ENCODE measurements at places on chromosomes 2 and 18.

GRCh38 chr18:45820106-45820745 is 5.2 kb upstream of the SIGLEC15 start:
- DNase-seq, result no peak

GRCh38 chr2:10650761-10651160 is 39.0 kb downstream of the NOL10 start:
- no peak for DNase-seq

DNA sequence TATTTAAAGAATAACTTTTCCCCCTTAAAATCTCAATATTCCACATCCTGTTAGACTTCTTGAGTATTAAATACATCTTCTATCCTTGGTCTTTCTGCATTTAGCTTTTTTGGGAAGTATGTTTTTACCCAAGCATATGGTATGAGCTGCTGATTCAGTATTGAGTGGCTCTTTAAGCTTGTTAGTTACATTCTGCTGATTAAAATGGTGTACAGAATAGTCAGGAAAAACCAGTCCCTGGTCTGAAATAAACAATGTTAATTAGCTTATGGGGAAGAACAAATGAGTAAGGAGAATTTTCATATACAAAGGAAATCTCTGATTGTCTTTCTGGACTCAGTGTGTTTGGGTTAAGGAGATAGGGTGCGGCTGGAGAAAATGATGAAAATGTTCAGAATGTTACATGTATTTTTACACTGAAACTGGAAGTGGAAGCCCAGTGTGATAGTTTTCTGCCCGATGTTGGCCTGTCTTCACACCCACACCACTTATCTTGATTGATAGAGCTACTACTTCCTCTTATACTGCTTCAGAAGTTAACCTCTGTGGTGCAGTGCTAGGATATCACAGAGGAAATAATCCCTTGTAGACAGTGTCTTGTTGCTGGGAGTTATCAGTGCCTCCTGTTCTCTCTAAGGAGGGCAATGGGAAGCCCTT is 84.0 kb downstream of the MSH2 start:
- DNase-seq, result no peak

GRCh38 chr2:176561706-176562105 is 292.5 kb downstream of the MTX2 start:
- DNase-seq, result no peak

GRCh38 chr2:160510617-160511016 is 17.0 kb upstream of the RBMS1 start:
- no peak for DNase-seq

DNA sequence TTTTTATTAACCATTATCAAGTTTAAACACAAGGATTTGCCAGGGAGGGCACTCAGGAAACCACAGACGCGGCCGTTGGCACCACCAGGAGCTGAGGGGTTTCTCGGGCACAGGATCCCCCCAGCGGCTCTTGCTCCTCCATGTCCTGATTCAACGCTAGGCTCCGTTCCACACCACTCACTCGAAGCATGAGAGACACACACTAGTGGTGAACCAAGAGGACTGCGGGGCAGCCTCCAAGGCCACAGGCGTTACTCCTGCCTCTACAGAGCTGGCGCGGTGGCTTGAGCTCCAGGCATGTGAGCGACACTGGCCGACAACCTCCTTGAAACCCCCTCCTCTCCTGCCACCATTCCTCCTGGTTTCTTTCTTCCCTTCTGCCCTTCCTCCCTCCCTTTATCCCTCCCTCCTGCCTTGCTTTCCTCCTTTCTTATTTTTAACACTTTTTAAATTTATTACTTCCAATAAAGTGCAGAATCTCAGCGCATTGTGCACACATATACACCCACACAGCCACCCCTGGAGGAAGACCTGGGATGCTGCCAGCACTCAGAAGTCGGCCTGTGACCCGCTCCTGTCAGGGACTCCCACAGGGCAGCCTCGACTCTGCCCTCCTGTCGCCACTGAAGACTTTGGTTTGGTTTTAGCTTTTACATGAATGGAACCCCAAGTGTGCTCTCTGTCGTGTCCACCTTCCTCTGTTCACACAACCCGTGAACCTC is 21.7 kb downstream of the COX7A2L start:
- DNase-seq, result peak; percentile 27

GRCh38 chr18:51007790-51008139 is 22.2 kb upstream of the SMAD4 start:
- no peak for DNase-seq

DNA sequence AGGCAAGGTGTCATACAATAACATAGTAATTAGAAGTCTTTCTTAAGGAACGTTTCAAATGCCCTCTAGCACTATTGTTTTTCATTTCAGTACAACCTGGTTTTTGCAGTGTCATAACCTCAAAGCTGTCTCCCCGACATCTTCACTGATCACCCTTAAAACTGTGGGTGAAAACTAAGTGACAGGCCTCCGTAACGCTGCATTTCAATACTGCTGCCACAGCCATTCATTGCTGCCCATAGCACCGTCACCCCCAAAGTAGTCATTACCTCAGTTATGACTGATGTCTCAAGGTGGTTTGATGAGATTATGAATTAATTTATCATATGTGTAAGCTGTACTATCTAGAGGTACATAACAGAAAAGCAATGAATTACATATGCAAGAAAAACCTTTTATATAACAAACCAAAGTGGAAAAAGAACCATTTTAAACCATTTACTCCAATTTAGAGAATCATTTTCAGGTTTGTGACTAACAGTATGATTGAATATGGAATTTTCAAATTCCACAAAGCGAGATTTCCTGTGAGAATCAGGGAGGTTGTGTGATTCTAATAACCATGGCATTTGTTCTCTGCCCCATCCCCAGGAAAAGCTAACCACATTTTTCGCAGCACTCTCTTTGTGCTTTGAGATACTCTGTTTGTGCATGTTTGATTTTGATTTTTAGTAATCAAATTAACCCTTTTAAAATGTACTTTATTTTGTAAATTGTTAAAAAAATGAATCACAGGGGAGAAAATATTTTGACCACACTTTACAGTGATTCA is 263.0 kb downstream of the PTGR3 start:
- no peak for DNase-seq

DNA sequence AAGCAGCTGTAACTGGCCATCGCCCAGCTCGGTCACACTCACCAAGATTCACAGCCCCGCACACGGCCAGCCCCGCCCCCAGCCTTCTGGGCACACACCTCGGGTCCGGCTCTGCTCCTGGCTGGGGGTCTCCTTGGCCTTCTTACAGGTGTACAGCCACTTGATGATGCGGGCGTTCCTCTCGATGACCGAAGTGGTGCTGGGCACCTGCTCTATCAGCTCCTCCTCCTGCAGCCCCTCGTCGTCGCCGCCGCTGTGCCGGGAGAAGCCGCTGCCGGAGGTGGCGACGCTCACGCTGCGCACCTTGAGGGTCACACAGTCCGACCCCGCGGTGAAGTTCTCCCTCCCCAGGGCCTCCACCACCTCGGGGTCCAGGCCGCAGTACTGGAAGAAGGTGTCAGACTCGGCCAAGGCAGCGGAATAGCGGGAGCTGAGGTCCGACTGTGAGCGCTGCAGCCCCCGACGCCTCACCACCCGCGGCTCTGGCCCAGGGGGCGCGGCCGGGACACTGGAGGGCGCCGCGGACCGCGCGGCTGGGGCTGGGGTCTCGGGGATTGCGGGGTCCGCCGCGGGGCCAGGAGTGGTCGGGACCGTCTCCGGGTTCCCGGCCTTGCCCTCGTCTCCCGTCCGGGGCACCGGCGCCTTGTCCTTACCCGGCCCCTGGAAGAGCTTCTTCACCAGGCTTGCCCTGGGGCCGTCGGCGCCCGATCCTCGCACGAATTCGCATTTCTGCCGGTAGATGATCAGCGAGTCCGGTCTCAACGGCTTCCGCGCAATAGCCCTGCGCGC is 769 bp downstream of the FAM110C start:
- no peak for DNase-seq

DNA sequence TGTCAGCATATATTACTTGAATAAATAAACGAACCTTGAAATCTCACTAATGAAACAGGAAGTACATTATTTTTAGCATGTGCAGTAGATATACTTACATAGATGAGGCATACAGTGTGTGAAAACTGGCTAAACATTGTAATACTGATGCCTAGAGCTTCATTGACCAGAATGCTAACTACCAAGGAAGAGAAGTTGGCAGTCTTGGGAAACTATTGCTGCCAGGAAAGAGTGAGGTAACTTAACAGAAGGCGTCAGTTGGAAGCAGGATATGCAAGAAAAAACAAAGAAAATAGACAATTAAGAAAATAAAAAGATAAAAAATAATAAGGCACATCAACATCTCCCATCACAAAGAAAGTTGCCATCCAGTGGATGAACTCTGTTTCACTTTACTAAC is 963.0 kb downstream of the TDRD15 start:
- no peak for DNase-seq

- DNase-seq, result no peak
Measured at GRCh38 chr2:47088371-47089082, 66.6 kb downstream of the STPG4 start.

DNA sequence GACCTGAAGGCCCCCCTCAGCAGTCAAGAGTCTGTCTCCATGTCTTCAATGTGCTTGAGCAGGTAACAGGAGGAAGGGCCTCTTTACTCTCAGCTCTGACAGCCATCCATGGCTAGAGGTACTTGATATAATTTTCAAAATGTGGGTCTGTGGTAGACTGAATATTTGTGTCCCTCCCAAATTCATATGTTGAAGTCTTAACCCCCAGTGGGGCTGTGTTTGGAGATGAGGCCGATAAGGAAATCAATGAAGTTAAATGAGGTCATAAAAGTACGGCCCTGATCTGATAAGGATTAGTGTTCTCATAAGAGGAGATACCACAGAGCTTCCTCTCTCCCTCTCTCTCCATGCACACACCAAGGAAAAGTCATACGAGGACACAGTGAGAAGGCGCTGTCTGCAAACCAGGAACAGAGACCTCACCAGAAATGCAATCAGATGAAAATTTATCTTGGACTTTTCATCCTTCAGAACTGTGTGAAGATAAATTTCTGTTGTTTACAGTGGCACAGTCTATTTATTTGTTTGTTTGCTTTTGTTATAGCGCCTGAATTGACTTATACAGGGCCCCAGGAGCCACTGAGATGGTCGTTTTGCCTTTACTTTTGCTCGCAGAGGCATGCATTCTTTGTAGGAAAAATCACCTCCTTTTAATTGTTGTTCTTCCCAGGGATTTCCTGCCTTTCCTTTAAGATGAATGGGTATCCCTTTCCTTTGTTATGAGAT is 274.8 kb upstream of the TRIB2 start:
- no peak for DNase-seq

DNA sequence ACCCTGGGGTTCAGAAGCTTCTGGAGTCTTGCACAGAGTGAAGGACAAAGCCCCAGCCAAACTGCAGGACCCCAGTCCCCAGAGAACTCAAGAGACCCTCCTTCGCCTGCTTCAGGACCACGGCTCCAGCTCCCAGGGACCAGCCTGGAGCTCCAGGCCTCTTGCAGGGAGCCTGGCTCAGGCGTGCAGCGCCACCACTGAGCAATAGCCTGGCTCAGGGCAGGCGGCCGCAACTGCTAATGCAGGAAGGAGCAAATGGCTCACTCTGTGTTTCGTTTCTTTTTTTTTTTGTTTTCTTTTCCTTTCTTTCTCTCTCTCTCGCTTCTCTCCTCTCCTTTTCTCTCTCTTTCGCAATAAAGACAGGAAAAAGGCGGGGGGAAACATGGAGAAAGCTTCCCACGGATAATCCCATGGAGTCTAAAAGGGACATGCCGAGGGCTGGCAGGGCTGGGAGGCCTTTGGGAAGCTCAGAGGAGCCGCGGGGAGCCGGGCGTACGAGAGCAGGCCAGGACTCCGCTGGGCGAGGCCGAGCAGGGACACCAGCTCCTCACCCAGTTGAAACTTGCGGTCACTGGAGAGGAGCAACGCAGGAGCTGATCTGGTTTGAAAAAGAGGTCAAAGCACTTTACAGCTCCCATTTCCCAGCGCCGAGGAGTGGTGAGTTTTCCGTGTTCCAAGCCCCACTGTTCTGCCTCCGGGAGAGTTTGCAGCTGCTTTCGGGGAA is 244.8 kb downstream of the TWIST2 start:
- peak; percentile 36 for DNase-seq

- no peak for DNase-seq
Measured at GRCh38 chr2:27502142-27502541, 5.5 kb downstream of the GCKR start.

DNA sequence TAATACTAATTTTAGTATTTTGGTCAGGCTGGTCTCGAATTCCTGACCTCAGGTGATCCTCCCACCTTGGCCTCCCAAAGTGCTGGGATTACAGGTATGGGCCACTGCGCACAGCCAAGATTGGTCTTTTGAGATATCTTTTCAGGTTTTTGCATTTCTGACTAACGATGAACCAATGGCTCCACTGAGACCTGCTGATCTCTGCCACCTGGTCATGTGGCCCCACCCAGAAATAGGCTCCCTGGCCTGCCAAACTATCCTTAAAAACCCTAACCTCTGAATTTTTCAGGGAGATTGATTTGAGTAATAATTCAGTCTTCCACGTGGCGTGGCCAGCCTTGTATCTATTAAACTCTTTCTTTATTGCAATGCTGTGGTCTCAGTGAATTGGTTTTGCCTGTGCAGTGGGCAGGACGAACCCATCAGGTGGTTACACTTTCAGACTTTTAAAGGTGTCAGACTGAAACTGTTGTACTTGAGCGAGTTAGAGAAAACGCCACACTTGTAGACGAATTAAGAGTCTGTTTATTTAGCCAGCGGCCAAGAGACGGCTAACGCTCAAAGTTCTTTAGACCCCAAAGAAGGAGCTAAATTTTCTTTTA is 85.8 kb upstream of the MSH6 start:
- DNase-seq, result no peak

DNA sequence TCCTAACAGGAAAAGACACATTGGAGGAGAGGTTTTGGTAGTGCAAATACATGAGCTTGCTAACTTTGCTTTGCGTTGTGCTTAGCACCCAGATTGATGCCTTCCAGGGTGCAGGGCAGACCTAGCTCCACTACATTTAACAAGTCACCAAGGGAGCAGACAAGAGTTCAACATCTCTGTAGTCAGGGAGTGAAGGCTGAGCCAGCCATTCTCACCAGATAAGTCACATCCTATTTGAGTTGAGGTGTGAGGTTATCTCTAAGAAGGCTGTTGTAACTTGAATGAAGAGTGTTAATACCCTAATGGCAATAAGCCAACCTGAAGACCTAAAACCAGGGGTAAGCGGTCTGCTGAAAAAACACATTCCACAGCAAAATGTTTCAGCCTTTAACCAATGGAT is 69.6 kb upstream of the DSEL start:
- no peak for DNase-seq

GRCh38 chr2:186220409-186220808 is 265.7 kb upstream of the ZC3H15 start:
- no peak for DNase-seq

- DNase-seq, result no peak
Measured at GRCh38 chr18:70332694-70333093, 43.8 kb downstream of the SOCS6 start.

- DNase-seq, result no peak
Measured at GRCh38 chr2:137031731-137032130, 266.4 kb downstream of the THSD7B start.

DNA sequence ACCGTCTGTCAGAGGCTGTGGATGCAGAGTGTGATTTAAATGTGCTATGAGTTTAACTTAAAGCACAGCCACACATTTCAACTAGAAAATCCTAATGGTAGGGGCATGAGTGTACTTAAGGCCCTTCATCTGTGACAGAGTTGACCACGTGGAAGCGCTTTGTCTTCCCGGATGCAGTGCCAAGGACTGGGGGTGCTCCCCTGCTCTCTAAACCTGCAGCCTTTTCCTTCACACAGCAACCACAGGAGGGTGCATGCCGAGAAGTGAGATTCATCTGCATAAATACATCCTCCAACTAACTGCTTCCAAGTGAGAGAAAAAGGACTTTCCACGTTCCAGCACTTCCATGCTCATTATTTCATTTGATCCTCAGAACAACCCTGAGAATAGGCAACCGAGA is 149.6 kb downstream of the MYT1L start:
- DNase-seq, result no peak
